Activated CD8-positive, alpha-beta memory T cell treated with anti-CD3 and anti-CD28 coated beads for 1 hour (primary cell): ENCODE measurements at places on chromosomes 12 and 14.

- DNase-seq, result no peak
These were observed 175.8 kb upstream of the PRMT8 start for GRCh38 chr12:3315201-3315661.

DNA sequence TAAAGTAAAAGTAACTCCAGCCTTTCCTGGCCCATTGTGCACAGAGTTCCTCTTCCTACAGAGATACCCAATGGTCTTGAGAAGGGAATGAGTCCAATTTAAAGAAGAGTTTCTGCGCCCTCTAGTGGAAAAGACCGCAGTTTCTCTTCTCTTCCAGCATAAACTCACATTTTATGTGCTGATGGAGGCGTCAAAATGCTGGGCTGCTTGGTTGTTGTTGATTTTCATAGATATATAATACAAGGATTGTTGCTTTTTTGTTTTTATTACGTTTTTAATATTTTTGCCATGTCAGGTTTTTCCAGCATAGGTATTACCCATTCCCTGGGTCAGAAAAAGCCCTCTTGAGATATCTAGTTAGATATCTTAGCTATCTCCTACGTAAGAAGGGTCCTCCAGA lies 356.9 kb upstream of the STXBP6 start:
- DNase-seq, result no peak

GRCh38 chr12:15601210-15601800 lies 187.9 kb downstream of the EPS8 start:
- DNase-seq, result no peak

GRCh38 chr14:103233328-103233727 lies 100.7 kb upstream of the EIF5 start:
- DNase-seq, result no peak

GRCh38 chr12:84463741-84464495 lies 448.7 kb downstream of the SLC6A15 start:
- no peak for DNase-seq

GRCh38 chr12:25811656-25812126 lies 146.8 kb upstream of the RASSF8 start:
- no peak for DNase-seq
